Endothelial cell of umbilical vein (primary cell): ENCODE measurements at places on chromosomes 13 and 19. TPM values are rescaled to one million over a fixed set of nuclear protein-coding genes. Genes with fewer than 3 reads are reported as not detected.

GRCh38 chr19:34505321-34506025, 23.9 kb downstream of the WTIP start:
- DNase-seq = no peak

DNA sequence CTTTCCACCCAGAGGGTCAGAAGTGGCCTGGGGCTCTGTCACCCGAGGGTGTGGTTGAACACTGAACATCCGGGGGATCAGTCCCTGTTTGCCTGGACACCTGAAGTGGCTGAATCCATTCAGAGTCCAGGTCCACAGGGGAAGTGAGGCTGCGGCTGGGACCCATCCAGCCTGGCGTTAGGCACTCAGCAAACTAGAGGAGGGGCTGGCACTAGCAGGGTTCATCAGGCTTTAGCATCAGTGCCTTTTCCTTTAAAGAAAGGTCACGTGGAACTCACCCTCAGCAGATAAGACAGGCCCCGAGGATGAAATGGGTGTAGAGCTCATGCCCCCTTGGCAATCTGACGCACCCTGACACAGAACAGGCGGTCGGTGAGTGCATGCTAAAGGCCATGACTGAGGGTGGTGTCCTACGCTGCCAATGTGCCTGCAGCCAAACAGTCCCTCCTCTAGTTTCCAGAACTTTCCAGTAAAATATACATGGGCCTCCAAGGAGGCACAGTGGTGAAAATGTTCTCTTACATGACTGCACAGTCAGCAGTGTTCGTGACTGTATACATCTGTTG, 72.4 kb upstream of the ARHGEF7 start:
- DNase-seq = no peak

GRCh38 chr13:66563076-66563475, 667.1 kb downstream of the PCDH9 start:
- DNase-seq = no peak

DNA sequence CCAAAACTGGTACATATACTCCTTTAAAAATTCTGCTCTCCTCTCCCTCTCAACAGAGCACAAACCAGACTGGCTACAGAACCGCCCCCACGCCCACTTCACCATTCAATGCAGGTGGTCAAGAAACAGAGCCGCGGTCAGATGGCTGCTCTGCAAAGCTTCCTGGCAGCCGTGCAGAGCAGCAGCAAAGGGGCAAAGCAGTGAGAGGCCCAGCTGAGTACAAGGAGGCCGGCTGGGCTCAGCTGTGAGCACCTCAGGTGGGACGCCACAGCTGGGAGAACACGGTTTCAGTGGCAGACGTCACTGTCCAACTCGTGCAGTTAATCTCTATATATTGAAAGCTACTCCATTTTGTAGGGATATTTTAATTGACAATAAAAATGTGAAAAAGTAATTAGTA, 8.3 kb downstream of the GRTP1 start:
- no peak for DNase-seq

- no peak for DNase-seq
Measured at GRCh38 chr13:31067416-31068118, 94.1 kb downstream of the HSPH1 start.

DNA sequence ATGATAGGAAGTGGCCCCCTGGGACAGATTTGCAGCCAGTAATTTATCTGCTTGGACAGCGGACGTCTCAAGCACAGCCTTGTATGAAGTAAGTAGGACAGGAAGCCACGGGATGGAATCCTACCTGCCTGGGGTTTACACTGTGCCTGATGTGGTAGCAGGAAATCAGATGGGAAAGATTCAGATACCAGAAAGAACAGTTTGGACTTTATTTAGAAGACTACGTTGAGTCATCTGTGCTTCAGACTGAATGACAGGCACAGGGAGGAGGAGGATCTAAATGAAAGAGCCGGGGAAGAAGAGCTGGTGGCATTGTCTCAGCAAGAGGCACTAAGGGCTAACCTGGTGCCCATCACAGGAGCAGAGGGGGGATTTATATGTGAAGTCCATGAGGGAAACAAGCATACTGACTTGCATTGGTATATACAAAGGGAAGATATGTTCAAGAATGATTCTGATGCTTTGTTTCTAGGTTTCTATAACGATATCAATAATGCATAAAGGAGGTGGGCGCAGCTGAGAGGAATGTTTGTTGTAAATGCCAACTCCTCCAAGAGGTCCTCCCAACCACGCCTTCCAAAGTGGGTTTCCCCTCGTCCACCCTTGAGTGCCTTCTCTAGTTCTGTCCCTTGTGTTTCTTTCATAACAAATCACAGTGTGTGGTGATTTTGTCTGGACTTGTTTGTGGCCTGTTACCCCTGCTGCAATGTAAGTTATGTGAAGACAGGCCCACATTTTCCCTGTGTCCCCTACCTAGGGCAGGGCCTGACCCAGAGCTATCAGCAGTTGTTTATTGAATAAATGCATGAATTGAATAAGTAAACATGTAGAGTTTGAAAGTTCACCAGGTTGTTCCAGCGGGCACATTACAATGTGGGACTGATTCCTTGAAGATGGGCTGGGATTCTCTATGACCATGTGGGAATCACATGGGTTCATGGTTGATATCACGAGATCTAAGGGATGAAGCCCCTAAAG, 328.4 kb downstream of the SLC7A1 start:
- no peak for DNase-seq

GRCh38 chr13:36848199-36848982, 29.4 kb downstream of the RFXAP start:
- peak; percentile 22 for DNase-seq

- no peak for DNase-seq
Measured at GRCh38 chr13:50636007-50636704, 207.3 kb downstream of the DLEU7 start.

- no peak for DNase-seq
Measured at GRCh38 chr19:22607653-22608430, 26.3 kb upstream of the ZNF492 start.

DNA sequence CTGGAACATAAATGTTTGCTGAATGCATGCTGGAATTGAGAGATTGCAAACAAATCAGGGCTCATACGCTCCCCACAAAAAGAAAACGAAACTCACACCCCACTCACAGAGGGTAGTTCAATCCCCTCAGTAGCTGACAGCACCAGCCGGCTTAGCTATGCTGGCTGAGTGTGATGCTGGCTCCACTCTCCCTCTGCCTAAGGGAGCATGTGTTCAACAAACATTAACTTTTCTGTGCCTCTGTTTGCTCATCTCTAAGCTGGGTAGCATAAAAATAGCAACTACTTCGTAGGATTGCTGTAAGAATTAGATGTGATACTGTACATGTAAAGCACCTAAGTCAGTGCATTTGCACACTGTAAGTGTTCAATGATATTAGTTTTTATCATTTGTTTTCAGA, 282.6 kb downstream of the FOXO1 start:
- no peak for DNase-seq

The IGFL3 gene
- not detected in 2 replicates for polyA plus RNA-seq

The PTBP1 gene
- polyA plus RNA-seq = 382 and 465 TPM in 2 replicates

The LIM2 gene
- polyA plus RNA-seq = not detected in 2 replicates

The GRK1 gene
- polyA plus RNA-seq = not detected in 2 replicates

The PCDH17 gene
- polyA plus RNA-seq = 2.1 TPM in 2 replicates

The NOVA2 gene
- 4.2 and 5.6 TPM in 2 replicates for polyA plus RNA-seq

The ZNF846 gene
- 2.7 and 3.9 TPM in 2 replicates for polyA plus RNA-seq
